ENCODE measurements at places on chromosomes 1 and 21.
A peak's percentile ranks its signal among the peaks of the same experiment; 100 is the strongest.

DNA sequence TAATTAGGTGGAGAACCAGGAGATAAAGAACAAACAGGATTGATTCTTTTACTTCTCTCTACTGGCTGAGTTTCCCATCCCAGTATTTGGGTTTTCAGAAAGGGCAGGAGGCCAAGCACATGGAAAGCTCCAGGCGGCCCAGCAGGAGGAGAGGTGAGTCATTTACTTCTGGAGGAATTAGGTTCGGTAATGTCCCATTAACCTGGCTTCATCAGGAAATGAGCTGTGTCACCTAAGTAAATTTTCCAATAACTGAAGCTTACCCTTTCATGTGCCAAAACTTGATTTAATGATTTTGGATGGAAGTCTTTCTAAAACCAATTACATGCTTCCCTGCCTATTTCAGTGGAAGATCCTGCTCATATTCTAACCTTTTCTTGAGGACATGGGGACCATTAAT, 257.6 kb upstream of the USP24 start:
- no peak for DNase-seq

DNA sequence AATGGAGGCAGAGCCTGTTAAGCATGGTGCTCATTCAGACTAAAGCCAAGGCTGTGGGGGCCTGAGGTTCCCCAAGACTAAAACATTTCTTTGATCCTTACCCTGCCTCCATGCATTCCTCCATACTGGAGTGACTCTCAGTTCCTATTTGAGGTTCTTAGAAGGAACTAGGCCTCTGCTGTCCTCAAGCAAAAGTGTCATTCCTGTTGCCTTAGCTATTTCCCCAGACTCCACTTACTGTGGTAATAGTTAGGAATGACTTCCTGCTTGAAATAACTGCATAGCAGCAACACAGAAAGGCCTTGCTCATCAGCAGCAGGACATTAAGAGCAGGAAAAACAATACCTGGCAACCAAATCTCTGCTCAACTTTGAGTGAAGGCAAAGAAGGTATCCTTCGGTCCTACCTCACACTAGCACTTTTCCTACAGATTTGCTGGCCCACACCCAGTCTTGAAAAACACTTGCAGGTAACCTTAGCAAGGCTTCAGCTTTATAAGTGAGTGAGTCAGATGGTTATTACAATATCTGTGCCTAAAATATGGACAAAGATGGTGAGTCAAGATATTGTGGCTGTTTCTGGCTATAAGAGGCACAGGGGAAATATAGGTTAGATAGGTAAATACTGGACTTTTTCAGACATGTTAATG, 14.8 kb downstream of the LRRC41 start:
- no peak for DNase-seq

DNA sequence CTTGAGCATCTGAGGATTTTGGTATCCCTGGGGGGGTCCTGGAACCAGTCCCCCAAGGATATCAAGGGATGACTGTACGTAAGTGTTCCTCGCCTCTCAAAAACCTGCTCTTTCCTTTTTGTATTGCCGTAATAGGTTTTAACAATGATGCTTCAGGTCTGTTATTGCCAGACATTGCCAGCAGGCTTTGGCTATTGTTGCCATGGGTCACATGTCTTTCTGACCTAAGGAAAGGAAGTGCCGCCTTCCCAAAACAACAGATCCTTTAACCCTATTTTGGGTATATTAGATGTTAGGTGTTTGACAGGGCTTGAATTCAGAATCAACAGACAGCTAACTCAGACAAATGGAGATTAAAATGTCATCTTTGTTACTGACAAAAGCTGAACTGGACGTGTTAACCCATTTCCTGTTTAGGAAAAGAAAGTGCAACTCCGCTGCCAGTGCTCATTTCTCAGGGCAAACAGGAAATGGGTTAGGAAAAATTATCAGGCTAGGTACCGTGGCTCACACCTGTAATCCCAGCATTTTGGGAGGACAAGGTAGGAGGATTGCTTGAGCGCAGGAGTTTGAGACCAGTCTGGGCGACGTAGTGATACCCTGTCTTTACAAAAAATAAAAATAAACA, 12.4 kb upstream of the PRPF38B start:
- DNase-seq, result no peak

DNA sequence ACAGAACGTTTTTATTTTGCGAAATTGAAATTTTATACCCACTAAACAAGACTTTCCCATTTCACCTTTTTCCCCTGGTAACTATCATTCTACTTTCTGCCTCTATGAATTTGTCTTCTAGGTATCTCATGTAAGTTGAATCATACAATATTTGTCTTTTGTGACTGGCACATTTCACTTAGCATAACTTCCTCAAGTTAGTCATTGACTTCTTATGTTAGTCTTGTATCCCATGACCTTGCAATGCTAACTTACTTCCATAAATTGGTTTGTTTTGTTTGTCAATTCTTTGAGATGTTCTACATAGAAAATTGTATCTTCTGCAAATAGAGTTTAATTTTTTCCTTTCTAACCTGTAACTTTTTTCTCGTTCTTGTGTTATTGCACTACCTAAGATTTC, 26.9 kb downstream of the SH3BP5L start:
- DNase-seq, result no peak

DNA sequence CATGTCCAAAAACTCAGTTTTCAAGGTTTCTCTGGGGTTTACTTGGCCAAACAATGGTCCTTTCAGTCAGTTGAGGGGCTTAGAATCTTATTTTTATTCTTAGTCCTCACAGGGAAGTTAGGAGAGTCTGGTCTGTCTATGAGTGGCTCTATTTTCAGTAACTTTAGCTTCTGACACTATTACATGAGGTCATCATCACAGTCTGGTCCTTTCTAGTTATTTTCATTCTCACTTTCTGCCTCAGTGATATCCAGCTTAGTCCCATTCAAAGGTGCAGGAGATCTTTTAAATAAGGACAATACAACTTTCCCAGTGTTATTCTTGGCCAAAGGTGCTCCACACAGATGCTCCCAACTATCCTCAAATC, 30.0 kb upstream of the FGGY start:
- no peak for DNase-seq

- DNase-seq, result no peak
Measured at GRCh38 chr1:218942431-218942830, 231.2 kb upstream of the LYPLAL1 start.

- DNase-seq, result no peak
Measured at GRCh38 chr1:62228136-62228882, 33.7 kb downstream of the L1TD1 start.

DNA sequence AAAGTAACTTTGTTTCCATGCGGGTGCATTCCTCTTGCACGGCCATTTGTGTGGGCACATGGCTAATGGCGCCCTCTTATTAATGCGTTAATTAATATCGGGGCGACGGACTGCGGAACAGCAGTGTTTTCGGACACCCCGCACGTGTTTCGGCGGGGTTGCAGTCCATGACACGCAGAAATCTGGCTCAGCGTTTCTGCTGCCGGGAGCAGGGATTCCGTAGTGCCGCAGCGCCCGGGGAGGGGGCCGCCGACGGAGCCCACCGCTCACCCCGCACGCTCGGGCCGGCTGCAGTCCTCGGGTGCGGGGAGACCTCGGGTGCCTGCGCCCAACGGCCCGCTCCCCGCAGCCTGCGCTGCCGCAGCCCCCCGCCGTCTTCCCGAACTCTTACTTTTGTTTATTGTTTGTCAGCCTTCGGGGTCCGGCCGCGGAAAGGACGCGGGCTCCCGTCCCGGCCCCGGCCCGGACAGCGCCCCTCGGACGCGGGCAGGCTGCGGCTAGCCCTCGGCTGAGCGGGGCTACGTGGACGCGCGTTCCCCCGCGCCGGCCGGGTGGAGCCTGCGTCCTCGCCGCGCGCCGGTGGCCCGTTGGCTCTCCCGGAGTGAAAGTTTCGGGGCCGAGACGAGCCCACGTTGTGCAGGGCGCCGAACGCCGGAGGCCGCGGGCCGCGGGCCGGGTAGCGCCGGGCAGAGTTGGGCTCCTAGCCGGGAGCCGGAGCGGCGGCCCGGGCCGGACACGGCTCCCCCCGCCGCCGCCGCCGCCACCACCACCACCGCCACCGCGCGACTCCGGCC, 849 bp downstream of the NFIA start:
- peak; percentile 11 for DNase-seq

DNA sequence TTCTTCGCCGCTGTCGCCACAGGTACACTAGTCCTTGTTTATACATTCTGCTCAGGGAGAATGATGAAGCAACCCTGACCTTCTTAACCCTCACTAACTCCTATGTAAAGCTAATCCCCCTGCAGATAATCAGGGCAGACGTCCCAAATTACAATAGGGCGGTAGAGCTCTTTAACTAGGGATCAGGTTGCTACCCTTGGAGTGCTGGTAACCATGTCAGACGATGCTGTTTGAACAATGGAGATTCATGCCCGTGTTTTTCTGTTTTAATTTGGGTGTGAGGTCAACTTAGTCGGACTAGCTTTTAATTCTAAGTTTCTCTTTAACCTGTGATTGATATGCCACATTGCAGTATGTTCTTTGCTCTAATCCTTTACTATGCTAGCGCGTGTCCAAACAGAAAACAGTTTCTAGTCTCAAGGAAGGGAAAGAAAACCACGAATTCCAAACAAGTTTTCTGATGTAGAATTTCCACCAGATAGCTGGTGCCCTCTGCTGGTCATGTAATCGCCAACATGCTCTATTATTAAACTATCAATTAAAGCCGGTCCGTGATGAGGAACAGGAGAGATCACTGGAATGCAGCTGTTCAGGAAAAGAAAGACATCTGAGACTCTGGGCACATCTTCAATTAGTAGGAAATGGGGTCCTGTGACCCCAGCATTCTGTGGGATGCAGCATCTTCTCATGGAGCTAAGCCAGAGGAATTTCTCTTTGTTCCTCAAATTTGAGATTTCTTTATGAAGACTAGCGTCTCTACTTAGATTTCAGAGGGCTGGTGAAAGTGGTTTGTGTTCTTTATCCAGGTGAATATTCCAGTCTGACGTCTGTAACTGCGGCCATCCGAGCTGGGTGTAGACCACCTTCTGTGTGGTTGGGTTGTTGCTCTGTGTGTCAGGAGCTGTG, 18.3 kb upstream of the VAMP3 start:
- DNase-seq, result peak; percentile 42

- DNase-seq, result no peak
Measured at GRCh38 chr1:100862591-100862990, 32.1 kb downstream of the EXTL2 start.

GRCh38 chr21:44612029-44612486, at the start of gene KRTAP10-8:
Gene KRTAP10-8, plus strand, starts transcription at chr21:44612079. Its CDS starts 22 bp downstream, at chr21:44612101.
- DNase-seq, result no peak

DNA sequence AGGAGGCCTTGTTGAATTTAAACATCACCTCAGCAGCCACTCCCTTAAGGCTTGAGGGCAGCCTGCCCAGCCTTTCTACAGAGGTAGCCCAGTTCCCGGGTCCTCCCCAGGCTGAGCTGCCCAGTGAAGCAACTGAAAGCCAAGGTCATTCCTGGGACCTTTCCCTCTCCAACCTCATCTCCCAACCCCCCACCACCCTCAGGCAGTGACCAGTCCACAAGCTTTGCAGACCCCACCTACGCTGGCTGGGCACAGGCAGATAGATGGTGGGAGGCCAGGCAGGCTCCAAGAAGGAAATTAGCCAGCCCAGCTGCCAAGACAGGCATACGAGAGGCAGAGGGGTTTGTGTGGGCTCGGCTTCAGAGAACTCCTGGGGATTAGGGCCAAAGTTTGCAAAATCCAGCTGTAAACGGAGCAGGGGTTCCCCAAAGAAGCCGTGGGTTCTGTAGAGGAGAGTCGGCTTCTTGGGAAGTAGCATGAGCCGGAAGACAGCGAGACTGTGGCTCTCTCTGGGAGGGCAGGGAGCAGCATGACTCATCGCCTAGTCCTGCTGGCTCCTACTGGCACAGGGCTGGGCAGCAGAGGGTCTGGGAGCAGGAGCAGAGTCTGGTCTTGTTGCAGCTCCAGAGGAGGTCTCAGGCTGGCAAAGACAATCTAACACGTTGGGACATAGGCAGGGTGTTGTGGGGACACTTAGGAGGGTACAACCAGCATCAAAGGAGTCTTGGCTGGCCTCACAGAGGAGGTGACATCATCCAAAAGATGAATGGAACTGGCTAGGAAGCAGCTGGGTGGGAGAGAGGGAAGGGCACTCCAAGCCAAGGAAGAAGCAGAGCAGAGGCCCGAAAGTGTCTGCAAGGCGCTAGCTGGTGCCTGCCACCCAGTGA, 2.8 kb upstream of the ZC3H12A start:
- DNase-seq, result no peak

DNA sequence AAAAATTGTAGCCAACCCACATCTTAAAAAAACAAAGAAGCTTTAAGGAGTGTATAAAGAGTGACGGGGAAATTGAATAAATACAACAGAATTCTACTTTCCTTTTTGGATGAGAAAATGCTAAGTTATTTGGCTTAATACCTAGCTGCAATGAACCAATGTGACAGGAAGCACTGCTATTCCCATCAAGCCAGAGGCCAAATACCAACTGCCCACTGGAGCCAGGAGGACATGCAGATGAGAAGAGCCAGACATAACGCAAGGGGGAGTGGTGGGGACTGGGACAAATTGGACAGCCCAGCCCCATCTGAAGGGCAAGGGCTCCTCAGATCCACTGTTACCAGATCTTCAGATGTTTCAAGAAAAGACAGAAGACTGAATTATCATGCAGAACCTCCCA, 25.7 kb downstream of the DNAJC11 start:
- no peak for DNase-seq

DNA sequence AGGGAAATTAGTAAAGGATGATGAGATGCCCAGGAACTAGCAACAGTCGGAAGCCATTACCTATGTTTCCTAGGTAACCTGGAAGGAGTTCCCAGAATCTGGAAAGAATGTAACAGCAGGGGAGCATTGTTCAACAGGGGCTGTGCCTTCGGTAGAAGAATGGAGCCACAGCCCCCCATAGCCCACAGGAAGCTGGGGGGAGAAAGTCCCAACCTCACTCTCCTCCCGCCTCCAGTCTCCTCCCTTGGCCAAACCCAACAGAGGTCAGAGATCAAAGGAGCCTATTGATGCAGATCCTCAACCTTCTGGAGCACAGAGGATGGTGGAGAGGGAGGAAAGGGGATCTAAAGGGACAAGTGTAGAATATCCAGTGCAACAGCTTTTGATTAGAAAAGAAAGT, 131.5 kb upstream of the SLC44A3 start:
- no peak for DNase-seq

DNA sequence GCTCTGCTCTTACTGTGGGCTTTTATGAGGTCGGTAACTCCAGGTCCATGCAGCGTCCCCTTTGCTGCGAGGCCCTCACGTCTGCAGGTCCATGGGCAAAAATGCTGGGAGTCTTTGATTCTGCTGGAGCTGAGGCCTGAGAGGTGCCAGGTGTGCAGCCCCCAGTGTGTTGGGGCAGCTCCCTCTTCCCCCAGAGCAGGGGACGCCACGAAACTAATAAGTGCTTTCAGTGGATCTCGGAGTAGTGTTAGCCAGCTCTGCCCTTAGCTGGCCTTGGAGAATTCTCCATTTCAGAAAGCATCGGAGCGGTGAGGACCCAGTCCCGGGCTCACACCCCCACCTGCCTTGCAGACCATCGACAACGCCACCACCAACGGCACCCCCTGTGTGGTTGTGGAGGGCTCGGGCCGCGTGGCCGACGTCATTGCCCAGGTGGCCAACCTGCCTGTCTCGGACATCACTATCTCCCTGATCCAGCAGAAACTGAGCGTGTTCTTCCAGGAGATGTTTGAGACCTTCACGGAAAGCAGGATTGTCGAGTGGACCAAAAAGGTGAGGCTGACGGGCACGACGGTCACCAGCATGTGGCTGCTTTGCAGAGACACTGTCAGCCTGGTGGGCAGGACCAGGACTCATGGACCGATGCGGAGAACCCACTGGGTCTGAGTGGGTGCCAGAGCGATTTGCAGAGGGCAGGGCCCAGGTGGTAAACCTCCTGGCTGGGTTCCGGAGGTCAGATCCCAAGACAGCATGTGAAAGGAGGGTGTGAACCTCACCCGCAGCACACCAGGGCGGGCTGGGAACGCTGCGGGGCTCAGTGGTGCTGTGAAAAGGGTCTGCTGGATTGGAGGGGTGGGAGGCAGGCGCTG, 25.5 kb downstream of the TRPM2 start:
- no peak for DNase-seq
